ENCODE measurements at places on chromosomes 4 and X.

GRCh38 chrX:53184836-53185235, 40.2 kb downstream of the KDM5C start:
- no peak for DNase-seq

- no peak for DNase-seq
Measured at GRCh38 chr4:26787461-26788340, 72.9 kb upstream of the STIM2 start.

- DNase-seq: no peak
Measured at GRCh38 chr4:99366491-99366890, 13.9 kb upstream of the ADH1C start.

GRCh38 chr4:70608324-70608723, 16.3 kb downstream of the AMBN start:
- DNase-seq: no peak

DNA sequence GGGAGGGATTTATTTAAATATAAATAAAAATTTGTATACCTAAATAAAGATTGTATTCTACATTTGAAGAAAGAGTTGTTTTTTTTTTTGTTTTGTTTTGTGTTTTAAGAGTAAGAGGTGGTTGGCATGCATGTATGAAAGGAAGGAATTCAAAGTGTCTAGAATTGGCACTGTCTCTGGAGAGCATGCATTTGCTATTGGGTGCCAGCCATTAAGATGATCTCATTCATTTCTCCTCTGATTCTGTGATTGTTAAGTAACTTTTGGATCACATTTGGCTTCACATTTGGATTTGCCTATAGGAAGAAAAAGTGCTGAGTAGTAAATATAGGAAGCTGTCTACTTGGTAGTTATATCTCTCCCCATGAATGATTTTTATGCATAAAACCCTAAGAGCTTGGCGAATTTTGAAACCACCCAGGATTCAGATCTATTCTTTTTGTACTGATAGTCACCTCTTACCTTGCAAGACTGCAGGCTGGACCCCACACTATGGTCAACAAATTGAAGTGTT, 7.8 kb upstream of the BOD1L1 start:
- DNase-seq: no peak

GRCh38 chrX:25144043-25144940, 128.5 kb upstream of the ARX start:
- no peak for DNase-seq

DNA sequence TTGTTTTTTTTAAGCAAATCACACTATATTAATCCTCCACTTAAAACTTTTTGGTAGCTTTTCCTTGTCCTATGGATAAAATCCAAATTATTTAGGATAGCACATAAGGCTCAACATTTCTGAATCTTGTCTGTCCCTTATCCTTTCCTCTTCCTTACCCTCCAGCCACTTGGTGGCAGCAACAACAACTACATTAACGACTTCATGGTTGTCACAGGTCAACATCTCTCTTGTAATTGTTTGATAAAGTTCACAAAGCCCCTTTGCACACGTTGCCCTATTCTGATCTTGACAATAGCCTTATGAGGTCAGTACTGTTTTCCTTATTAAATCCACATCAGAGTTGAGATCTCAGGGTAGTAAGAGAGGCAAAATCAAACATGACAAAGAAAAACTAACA, 269.0 kb upstream of the PABPC4L start:
- no peak for DNase-seq

GRCh38 chr4:8293131-8293975, 23.8 kb downstream of the HTRA3 start:
- no peak for DNase-seq

DNA sequence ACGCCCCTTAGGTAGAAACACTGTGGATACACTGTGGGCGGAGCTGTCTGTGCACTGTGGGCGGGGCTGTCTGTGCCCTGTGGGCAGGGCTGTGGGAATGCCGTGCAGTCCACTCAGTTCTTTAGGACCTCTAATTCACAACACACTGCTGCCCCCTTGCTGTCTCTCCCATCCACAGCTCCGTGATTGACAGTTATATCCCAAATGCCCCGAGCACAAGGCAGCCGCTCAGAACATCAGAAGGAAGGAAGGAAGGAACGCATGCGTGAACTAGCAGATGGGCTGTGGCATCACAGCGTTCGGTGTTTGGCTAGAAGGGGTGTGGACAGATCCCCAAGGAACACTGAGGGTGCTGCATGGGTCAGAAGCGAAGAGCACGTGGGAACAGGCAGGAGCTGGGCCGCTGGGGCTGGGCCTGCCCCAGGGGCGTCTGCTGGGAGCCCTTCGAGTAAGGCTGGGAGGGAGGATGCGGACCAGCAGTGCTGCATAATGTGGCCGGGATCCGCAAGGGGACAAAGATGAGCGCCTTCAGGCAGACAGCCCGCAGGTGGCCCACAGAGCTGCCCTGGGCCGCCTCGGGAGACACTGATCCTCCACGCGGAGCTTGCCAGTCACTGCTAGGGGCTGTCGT, 29.8 kb downstream of the ACOX3 start:
- DNase-seq: no peak

GRCh38 chrX:17740137-17741122, 3.1 kb downstream of the SCML1 start:
- no peak for DNase-seq

- DNase-seq: no peak
Measured at GRCh38 chr4:169443748-169444147, 168.6 kb downstream of the NEK1 start.

GRCh38 chr4:5693871-5694270, 14.5 kb downstream of the EVC2 start:
- no peak for DNase-seq

GRCh38 chrX:40422021-40422420, 158.7 kb upstream of the ATP6AP2 start:
- DNase-seq: no peak

GRCh38 chr4:44448521-44449461, at the start of gene KCTD8:
Gene KCTD8, minus strand, starts transcription at chr4:44448809.
- peak; percentile 54 for DNase-seq

GRCh38 chr4:19074036-19074435, 1052.5 kb upstream of the LCORL start:
- no peak for DNase-seq

DNA sequence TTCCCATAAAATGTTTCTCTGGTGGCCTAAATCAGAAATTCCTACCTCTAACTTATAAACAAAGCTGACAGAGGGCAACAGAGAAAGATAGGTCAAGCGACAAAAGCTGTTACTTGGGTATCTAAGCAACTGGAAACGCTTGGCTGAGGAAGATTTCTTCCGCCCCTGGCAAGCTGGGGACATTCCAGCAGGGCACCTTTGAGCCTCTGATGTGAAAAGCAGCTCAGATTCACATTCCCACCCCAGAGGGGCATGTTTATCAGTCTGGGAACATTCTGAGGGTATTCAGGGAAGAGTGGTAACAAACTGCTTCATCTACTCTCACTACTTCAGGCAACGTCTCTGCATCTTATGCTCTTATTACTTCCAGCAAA, 3.5 kb upstream of the CDS1 start:
- DNase-seq: no peak

DNA sequence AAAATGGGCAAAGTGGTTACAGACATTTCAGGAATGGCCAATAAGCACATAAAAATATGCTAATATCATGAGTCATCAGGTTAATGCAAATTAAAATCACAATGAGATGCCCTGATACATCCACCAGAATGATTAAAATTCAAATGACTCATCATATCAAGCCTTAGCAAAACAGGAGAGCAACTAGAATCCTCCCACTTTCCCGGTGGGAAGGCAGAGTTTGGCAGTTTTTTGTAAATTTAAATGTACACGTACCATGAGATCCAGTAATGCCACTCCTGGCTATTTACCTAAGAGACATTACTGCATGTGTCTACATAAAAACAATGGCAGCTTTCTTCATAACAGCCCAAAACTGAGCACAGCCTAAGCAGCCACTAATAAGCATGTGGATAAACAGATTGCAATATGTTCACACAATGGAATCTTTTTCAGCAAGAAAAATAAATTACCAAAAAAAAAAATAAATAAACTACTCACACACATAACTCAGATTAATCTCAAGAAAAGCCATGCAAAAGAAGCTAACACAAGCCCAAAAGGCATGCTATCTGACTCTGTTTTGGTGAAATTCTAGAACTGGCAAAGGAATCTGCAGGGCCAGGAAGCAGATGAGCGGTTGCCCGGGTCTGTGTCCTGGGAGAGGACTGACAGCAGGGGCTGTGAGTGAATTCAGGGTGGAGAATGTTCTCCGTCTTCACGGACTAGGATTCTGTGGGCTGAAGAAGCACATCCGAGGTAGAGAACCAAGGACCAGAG, 48.8 kb downstream of the AFAP1 start:
- DNase-seq: no peak

GRCh38 chr4:26468977-26469376, 21.3 kb downstream of the CCKAR start:
- DNase-seq: no peak

All from GM12892 (cell line).